ENCODE measurements at places on chromosomes 4 and X.

- no peak for DNase-seq
These were observed 13.8 kb downstream of the DGKQ start for GRCh38 chr4:959338-960139.

DNA sequence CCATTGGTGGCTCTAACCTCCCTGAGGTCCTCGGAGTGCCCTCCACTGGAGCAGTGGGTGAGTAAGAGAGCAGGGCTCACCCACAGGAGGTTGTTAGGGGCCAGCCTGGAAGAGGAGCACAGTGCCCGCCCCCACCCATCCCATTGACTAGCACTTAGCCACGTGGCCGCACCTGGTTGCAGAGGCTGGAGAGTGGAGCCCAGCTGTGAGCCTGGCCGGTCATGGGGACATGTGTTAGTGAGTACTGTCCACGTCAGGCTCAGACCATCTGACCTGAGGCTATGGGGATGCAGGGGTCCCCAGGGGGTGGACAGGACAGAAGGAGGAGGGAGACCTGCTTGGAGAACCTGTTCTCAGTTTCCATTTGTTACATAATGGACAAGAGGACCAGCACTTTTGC, 1.4 kb upstream of the MAN2B2 start:
- DNase-seq, result no peak

GRCh38 chrX:14897042-14897441, 23.8 kb downstream of the MOSPD2 start:
- no peak for DNase-seq

DNA sequence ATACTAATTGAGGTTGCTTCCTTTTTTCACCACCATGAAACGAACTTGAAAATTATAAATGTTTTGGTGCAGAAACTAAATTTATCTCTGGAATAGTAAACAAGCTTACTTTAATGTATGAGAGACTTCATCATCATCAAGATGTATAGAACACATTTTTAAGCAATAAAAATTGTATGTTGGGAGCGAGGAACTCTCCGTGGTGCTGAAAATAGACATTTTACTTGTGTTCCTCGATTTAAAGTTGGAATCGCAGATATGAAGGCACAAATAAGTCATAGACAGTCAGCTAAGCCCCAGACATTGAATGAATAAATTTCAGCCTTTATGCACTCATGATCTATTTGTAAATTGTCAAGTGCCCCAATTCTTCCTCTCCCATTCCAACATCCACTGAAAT, 310.7 kb downstream of the STK32B start:
- DNase-seq, result no peak

GRCh38 chr4:163606896-163607691, 112.6 kb downstream of the TMA16 start:
- no peak for DNase-seq

DNA sequence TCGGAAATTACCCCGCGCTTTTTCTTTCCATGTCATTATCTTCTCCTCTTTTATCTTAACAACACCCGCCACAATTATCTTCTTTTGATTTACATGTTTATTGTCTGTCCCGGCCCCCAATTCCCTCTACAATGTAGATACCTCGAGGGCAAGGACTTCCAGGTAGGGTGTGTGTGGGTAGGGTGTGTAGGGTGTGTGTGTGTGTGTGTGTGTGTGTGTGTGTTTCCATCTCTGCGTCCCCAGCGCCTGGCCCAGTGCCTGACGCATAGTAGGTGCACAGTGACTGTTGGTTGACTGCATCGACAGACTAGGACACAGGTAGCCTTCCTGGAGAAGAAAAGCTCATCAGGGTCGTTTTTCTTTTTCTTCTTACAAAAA, 103.1 kb downstream of the UCHL1 start:
- no peak for DNase-seq

- DNase-seq, result no peak
These were observed 29.1 kb downstream of the JADE3 start for GRCh38 chrX:46941341-46941740.

Measured in effector CD4-positive, alpha-beta T cell (primary cell).